ENCODE measurements at places on chromosomes 3 and 15.

- no peak for DNase-seq
Measured at GRCh38 chr3:185680231-185680630, 94.1 kb downstream of the SENP2 start.

GRCh38 chr15:68599560-68600071 lies 20.8 kb downstream of the CORO2B start:
- DNase-seq = no peak

GRCh38 chr15:88954431-88955277 lies 41.5 kb upstream of the MFGE8 start:
- DNase-seq = peak; percentile 90

DNA sequence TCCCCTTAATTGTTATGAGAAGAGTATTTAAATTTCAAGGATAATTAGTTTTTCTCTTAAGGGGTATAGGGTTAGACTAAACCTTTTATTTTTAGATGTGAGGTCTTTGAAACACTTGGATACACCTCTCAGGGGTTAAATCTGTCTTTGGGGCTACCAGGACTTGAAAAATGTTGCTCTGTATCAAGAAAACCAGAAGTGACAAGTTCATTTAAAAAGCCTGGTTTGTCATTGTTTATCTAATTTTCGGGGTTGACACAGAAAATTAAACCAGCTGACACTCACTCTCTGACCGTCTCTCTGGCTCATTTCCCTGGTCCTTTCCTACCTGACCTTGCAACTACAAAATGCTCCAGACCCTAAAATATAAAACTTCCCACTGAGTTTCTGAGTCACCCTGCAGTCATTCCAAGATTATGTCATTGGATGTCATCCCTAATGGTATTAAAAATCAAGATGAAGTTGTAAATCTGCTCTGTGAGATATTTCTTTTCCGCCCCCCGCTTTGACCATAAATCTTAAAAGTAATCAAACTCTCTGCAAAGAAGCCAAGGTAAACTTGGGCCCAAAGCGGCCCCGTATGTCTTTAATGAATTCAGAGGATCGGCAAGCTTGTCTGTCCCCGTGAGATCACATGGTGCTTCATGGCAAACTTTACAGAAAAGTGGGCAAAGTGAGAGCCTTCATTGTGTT lies 32.9 kb upstream of the SKOR1 start:
- DNase-seq = no peak

- DNase-seq = no peak
Measured at GRCh38 chr3:46135475-46135874, 72.6 kb downstream of the CCR1 start.

DNA sequence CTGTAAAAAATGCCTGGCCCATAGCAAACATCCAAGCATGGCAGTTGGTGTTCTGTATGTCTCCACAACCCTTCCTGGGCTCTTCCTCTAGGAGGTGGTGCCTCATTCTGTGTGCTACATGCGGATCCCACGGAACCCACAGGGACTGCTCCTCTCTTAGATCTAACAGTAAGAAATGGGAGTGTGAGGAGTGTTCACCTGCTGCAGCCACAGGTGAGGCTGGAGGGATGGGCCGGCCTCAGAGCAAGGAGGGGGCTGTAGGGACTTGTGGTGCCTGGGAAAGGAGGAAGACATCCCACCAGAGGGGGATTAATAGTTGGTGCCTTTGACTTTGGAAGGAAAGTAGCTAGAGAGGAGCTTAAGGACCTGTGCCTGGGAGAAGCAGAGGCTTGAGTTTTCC lies 22.2 kb downstream of the SEMA3G start:
- DNase-seq = no peak

GRCh38 chr3:186298876-186299275 lies 63.2 kb downstream of the DGKG start:
- peak; percentile 85 for DNase-seq

- no peak for DNase-seq
Measured at GRCh38 chr3:55879901-55880331, 392.8 kb upstream of the WNT5A start.

DNA sequence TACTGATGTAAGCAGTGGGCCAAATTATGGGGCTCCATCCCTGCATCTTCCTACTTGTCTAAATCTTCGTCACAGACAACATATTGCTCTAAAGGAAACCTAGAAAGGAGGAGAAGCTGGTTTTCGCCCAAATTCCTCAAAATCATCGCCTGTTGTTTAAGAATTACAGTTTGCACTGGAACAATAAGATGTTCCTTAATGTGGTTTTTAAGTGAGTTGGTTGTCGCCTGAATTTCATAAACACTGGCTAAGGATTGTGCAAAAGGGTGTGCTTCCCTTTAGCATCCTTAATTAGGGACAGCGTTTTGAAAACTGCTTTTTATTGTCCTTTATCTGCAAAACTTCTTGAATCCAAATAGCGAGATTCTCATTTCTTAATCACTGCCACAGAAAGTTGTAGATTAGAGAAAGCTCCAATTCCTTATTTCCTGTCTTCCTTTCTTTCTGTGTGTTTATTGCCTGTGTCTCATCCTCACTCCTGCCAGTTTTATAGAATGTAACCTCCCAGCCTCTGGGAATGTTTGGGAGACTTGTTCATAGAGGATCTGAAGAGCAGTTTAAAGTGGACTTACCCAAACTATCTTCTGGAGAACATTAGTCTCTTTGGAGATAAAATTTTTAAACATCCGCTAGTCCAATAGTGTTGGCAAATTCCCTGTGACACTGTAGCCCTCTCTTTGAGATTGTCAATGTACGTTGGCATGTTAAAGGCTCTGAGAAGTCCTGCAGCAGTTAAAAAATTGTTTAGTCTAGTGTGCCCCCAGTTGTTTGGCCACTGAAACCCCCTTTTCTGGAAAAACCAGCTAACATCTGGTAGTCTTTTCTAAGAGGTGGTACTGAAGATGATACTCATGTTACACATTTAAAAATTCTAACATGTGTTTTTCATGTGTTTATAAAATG lies 50.4 kb downstream of the FLNB start:
- DNase-seq = no peak

DNA sequence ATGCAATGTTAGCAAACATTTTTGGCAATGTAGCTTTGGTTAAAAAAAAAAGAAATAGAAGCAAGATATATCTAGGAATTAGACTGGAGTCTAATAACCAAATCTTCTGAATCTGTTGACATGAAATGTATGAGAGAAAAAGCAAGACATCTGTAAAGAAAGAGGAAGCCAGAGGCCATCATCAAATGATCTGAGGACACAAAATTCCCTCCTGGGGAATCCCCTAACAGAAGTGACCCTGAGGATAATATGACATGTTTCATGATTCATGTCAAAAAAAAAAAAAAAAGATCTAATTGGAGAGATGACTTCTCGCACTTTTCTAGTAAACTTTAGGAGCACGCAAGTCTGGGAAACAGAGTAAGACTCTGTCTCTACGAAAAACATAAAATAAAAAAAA lies 70.9 kb downstream of the IMPG2 start:
- DNase-seq = no peak

GRCh38 chr15:78308422-78309032 lies 9.1 kb upstream of the SKIC8 start:
- DNase-seq = peak; percentile 78

DNA sequence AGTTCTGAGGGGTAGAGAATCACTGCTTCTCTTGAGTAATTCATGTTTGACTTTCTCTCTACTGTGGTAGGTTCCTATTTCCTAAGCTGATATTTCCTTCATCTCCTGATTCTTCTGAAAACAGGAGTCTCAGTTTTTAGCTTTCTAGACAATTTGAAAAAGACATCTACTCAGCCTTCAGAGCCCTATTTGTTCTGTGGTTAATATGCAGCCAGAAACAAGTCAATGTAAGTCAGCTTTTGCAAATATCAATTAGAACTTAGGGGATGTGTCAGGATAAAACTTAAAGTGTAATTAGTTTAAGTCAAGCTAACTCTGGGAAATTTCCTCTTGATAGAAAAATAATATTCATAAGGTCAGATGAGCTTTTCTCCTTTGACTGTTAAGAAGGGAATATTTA lies 21.7 kb upstream of the HACD2 start:
- no peak for DNase-seq

- no peak for DNase-seq
Measured at GRCh38 chr15:47822048-47822447, 104.7 kb downstream of the SEMA6D start.

GRCh38 chr15:60835974-60836373 lies 357.0 kb upstream of the ICE2 start:
- no peak for DNase-seq

DNA sequence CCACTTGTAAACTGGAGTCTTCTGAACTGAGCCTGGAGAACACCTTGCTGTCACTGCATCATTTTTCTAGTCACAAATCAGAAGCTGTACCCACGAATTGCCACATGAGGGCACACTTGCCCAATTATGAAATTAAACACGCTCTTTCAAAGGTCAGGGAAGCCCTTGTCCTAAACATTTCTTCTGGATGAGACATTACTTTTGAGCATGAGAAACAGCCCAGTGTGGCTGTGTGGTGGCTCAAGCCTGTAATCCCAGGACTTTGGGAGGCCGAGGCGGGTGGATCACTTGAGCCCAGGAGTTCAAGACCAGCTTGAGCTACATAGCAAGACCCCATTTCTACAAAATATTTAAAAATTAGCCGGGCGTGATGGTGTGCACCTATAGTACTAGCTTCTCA lies 27.5 kb upstream of the CFAP161 start:
- DNase-seq = peak; percentile 43

GRCh38 chr3:175965036-175965435 lies 1105.9 kb downstream of the NAALADL2 start:
- no peak for DNase-seq

DNA sequence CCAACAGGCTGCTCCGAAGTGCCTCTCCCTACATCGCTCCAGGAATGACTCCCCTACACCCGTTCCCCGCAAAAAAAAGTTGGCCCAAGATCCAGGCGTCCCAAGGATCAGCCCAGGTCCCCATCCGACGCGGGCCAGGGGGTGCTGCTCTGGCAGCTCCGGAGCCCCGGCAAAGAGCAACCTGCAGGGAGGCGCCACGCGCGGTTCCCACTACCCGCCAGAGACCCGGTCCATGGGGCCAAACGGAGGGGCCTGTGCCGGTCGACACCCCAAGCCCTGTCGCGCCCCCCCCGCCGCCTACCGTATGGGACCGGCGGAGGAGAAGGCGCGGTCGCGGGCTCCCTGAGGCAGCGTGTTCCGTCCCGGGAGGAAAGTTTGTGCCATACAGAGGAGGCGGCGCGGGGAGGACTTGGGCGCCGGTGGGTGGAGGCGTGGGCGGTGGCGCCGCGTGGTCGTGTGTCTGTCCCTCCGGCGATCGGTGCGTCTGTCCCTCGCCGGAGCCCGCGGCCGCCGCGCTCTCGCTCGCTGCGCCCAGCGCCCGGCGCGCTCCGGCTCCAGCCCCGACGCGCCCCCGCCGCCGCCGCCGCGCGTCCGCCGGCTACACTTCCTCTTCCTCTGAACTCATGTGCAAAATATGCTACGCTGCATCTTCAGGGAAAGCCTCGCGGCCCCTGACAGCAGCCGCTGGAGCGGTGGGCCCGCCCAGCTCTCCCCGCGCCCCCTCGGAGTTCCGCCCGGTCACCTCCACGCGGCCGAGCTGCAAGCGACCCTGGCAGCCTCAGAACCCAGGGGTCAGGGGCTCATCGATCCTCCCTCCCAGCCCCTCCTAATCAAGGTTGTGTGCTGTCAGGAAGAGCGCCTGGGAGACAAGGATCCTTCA lies at the start of gene RFTN1:
TSS of gene RFTN1 (minus strand) at position 559 of the 880 bp plus-strand sequence. CDS start 19,830 bp downstream, outside the sequence.
- DNase-seq = peak; percentile 81

- DNase-seq = no peak
Measured at GRCh38 chr3:180278583-180279188, 241.9 kb upstream of the PEX5L start.

GRCh38 chr3:52188556-52188955 lies 9.4 kb upstream of the ALAS1 start:
- DNase-seq = no peak

DNA sequence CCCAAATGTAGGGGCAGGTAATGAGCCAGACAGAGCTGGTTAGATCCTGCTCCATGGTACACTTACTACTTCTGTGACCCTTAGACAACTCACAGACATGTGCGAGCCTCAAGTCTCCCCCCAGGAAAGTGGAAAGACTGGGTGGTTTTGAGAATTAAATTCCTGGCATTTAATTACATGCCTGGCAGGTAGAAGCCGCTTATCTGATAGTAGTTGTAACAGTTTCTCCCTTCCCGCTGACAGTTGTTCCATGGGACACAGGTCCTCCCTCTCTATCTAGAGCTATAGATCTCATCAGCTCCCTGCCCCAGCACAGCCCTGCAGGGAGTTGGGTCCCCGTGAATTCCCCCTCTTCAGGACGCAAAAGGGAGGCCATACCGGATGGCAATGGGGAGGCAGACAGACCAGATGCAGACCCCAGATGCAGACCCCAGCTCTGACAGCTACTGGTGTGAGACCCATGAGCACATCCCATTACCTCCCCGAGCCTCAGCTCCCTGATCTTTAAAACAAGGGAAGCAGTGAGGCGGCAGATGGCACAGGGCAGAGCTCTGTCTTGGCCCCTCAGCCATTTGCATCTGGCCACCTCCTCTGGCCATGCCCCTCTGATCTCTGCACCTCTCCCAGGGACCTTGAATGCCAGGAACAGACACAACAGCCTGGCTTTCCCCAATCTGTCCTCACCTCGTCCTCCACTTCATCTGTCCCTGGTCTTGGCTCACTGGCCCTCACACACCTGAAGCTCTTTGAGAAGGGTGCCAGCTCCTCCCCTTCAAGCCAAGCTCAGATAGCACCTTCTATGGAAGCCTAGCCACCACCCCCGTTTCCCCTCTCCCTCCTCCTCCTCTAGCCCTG lies 34.1 kb upstream of the NR2C2 start:
- DNase-seq = no peak

GRCh38 chr3:181210275-181210674 lies 220.7 kb upstream of the DNAJC19 start:
- DNase-seq = no peak

GRCh38 chr15:80436511-80437307 lies 32.5 kb downstream of the ARNT2 start:
- no peak for DNase-seq

DNA sequence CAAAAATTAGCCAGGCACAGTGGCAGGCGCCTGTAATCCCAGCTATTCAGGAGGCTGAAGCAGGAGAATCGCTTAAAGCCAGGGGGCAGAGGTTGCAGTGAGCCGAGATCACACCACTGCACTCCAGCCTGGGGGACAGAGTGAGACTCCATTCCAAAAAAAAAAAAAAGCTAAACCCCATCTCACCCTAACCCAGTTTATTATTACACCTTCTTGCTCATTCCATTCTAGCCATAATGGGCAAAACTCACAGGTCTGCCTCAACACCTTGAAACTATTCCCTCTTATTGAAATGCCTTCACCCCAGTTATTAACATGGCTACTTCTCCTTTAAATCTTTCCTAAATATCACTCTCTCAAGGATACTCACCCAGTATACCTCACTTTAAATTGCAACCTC lies 4.1 kb downstream of the SETD2 start:
- DNase-seq = no peak

- DNase-seq = no peak
Measured at GRCh38 chr3:133874344-133874743, 21.3 kb downstream of the RAB6B start.

- DNase-seq = no peak
Measured at GRCh38 chr3:129435367-129435766, 4.4 kb downstream of the MBD4 start.

- no peak for DNase-seq
Measured at GRCh38 chr15:72740219-72740618, 43.3 kb downstream of the ADPGK start.

Data from posterior cingulate gyrus (tissue), 11 donors.